ENCODE measurements at places on chromosomes 5 and 9.

DNA sequence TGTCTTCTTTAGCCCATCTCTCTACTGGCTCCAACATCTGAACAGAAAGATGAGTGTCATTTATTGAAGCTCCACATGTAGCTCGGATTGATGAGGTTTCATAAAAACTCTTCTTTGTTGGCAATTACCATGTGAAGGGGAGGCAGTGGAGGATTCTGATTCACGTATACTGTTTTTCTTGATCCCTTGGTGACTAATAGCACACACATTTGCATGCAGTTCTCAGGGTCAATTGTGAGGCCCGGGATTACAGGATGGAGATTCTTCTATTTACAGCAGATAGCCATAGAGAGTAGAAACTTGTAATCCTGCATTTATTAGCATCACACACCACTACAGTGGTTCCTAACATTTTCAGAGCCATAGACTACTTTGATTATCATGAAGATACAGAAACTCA is 133.2 kb upstream of the MARCHF11 start:
- DNase-seq: no peak

DNA sequence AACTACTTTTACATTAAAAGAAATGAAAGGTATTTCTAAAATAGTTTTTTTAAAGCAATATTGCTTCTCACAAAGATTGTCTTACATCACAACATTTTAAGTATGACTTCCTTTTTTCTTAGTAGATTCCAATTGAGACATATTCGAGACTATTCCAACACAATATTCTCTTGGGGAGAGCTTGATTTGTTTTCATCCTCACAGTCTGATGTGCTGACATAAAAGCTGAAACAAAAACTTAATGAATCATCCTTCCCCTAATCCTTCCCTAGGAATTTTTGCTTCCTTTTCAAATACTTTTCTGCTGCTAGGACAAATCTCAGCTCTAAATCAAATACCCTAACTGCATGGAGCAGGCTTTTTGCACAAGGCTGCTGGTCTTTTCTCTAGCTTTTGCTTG is 245.8 kb upstream of the MAP3K1 start:
- no peak for DNase-seq

- no peak for DNase-seq
Measured at GRCh38 chr5:178589180-178590140, 733 bp downstream of the COL23A1 start.

DNA sequence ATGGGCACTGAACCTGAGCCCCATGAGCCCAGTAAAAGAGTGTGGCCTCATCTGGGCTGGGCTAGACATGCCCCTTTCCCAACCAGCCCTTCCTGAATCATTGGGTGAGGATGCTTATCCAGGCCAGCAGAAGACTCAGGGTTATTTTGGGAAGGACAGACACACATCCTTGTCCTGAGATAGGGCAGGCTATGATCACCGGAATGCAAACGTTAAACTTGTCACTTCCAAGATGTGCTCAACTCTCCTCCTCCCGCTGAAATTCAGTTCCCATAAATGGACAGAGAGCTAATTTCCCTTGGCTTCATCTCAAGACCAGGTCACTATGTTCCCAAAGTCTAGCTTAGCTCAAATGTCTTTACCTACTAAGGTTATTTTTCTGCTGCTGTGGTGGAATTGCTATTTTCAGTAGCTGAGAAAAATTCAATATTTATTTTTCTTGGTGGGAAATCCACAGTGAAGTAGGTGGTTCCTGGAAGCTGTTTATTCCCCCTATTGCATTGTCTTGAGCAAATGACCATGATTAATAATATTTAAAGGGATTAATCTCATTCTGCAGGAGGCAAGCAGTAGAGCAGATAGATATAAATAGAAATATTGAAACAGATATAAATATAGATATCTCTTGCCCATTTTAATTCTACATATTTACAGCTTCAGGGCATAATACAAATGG is 70.0 kb downstream of the NXNL2 start:
- DNase-seq: no peak

GRCh38 chr9:38423973-38424843 is at the start of gene IGFBPL1:
Gene IGFBPL1 (minus strand): TSS chr9:38424454. CDS start chr9:38424424, 30 bp downstream.
- no peak for DNase-seq

GRCh38 chr5:175285261-175285660 is 158.7 kb downstream of the DRD1 start:
- DNase-seq: no peak

GRCh38 chr9:84945878-84946538 is 276.5 kb downstream of the NTRK2 start:
- DNase-seq: no peak

DNA sequence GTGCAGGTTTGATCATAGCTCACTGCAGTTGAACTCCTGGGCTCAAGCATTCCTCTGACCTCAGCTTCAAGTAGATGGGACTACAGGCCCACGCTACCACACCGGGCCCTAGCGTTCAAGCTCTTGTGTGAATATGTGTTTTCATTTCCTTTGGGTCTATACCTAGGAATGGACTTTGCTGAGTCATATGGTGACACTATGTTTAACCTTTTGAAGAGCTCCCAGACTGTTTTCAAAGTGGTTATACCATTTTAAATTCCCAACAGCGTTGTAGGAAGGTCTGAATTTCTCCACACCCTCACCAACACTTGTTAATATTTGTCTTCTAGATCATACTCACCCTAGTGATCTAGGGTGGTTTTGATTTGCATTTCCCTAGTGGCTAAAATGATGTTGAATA is 33.5 kb downstream of the FAF2 start:
- no peak for DNase-seq

DNA sequence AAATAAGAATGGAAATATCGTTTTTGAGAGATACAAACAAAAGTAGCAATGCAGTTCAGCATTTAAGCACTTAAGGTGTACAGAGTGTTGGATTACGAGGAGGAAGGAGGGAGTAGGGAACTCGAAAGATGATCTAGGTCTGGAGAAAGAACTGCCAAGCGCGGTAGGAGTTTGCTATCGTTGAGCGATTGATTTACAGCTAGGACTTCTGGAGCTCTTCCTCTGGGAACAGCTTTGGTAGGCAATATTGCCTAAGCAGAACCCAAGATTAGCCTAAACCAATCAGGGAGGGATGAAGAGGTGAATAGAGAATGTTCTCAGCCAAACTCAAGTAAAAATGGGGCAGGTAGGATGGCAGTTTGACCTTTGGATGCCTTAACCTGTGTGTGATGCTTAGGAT is 965 bp downstream of the CLTA start:
- no peak for DNase-seq

DNA sequence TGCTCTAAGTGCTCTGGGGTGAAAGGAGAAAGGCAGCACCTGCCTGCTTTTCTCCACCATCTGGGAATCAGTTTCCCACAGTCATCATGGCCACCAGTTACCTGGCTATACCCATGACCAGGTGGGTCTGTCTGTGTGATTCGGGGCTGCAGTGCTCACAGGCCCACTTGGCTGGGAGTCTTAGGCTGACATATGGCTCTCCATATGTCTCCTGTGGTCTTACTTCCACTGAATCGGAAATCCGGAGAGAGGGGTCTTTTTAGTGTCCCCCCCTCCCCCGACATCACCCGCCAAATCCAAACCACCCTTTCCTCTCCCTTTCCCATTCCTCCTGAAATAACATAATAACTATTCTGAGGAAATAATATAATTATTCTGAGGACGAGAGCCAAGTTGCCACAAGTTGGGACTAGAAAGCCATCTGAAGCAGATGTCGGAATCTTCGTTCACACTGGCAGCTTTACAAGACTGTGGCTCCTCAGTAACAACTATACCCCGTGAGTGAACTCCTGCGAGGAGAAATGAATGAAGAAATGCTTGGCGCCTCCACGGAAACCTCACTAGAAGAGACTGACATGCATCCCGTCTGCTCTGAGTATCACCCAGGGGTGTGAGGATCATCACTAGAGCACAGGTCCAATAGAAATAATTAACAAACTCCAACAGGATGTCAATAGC is 143.4 kb downstream of the MYO10 start:
- DNase-seq: no peak
